Activated naive CD4-positive, alpha-beta T cell (primary cell): ENCODE measurements at places on chromosomes 11 and 22.

DNA sequence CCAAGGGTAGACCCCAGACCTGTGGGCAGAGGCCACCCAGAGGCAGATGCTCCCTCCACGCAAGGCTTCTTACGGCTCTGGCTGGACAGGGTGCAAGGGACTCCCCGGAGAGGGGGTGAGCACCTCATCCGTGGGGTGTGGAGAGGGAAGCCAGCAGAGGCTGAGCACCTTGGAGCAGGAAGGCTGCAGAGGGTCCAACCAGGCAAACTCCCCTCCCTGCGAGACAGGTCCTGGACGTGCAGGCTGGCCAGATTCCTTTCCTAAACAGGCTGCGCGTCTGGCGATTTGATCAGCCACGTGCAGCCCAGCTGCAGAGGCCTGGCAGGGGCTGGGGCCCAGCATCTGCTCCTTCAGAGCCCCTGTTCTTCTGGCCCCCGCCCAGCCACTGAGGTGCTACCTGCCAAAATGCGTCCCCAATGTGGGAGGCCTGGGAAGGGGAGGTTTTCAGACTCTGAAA is 49.3 kb downstream of the WNT11 start:
- DNase-seq: no peak

GRCh38 chr11:76620489-76620888 is 50.1 kb downstream of the LRRC32 start:
- DNase-seq: no peak

- no peak for DNase-seq
Observed at GRCh38 chr11:12909879-12910278, 99.2 kb upstream of the RASSF10 start.

GRCh38 chr11:77144196-77144856 is 16.3 kb downstream of the MYO7A start:
- no peak for DNase-seq

DNA sequence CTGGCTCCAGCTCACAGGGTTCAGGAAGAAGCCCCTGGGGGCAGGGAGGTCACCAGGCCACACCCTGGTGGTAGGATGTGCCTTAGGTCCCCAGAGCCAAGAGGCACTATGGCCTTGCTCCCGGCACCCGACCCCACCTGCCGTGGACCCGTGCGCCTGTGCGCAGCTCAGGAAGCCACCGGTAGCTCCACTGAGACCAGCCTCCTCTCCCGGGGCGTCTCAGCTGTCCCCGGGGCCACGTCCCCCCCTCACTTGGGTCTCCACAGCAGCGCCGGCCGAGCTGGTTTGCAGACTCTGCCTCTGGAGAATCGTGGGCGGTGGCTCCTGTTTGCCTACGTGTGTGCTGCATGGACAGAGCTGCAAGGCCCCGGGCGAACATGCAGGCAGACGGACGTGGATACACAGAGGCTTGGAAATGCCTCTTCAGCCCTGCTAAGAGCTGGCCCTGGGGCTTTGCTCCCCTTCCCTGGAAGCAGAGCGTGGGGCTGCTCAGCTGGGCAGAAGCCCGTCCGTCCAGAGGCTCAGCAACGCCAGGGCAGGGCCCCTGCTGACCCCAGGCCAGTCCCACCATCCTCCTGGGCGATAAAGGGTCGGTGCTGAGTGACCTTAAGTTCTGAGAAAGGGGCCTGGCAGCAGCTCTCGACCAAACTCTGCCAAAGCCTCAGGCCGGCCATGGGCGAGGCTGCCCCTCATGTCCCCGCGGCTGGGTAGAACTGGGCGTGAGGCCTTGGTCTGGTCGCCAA is 15.3 kb upstream of the MUC5B start:
- DNase-seq: no peak

DNA sequence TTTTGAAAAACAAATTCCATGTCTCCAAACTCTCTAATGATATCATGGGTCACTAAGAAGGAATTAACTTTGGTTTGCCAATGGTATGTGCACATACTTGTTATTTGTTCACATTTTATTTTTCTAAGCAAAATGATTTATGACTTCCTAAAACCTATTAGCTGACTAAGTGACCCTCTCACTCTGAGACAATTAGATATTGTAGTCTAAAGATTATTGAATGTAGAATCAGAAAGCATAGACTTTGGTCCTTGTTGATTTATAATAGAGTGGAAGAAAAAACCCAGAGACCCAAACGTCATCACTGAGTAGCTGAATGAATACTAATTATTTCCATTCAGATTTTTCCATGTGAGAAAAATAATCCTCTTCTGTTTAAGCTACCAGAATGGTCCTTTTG is 243.5 kb upstream of the ANO3 start:
- DNase-seq: no peak

- DNase-seq: no peak
Observed at GRCh38 chr11:132095230-132096131, 725.1 kb downstream of the NTM start.
